ENCODE measurements at places on chromosomes 1 and 21. TPM values are rescaled to one million over a fixed set of nuclear protein-coding genes. Genes with fewer than 3 reads are reported as not detected.

DNA sequence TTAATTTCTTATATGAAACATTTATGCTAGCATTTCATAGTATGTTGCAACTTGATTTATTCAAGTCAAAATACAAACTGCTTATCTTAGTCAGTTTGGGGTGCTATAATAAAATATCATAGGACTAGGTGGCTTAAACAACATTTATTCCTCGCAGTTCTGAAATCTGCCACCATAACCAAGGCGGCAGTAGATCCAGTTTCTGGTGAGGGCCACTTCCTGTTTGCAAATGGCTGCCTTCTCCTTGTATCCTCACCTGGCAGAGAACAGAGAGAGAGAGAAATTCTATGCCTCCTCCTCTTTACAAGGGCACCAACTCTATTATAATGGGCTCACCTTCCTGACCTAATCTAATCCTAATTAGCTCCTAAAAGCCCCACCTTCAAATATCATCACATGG, 76.1 kb upstream of the RGS2 start:
- no peak for DNase-seq

DNA sequence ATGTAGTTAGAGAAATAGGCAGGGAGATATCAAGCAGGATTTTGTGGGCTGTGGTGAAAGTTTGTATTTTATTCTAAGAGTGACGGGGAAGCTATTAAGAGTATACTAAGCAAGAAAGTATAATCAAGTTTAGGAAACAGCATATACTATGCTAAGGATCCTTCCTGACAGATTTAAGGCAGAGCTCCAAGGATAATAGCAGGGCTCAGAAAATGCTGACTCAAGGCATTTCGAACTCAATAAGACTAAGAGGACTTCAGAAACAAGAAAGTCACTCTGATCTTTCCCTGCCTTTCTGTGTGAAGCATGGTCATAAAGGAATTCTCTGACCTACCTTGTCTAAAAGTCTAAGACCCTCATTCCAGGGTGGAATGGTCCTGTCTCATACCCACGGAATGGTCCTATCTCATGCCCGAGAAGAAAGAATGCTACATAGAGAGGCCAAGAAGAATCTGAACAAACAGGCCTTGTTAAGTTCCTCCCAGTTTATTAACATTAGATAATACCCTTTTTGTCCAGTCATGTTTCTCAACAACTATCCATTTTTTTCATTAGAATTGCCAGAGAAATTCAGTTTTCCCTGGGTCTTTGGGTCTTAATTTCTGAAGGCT, 59.1 kb downstream of the HFM1 start:
- no peak for DNase-seq

GRCh38 chr1:203278082-203278884, 27.0 kb upstream of the BTG2 start:
- peak; percentile 93 for DNase-seq

DNA sequence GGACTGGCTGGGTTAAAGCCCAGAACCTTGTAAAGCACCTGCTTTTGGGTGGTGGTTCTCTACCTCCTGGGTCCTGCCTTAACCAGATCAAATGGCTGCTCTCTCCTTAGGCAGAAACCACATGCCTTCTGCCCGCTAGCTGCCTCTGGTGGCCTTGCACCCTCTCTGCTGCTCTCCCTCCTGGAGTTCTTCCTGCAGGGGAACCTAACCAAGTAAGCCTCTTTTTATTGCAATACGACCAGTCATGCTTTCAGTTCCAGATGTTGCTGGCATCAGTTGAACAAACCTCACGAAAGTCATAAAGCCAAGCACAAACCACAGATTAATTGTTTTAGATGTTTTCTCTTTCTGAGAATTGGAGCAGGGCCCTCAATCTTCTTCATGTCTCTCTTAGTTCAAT, 118.9 kb downstream of the GDAP2 start:
- DNase-seq, result no peak

DNA sequence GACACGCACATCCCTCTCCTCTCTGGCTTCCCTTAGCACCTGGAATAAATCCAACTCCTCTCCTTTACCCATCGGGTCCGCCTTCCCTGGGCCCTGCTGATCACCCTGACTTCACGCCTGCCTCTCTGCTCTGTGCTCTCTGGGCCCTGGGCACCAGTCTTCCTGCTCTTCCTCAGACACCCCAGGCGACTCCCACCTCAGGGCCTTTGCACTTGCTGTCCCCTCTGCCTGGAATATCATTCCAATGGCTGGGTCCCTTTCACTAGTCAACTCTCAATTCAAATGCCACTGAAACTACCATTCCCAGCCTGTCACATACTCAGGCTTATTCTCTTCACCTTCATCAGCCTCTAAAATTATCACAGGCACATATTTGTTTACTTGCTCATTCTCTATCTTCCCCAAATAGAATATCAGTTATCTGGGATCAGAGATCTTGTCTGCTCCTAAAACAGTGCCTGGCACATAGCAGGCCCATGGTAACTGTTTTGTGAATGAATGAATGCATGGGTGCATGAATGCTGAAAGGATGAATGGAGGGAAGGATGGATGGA, 27.2 kb upstream of the SELENON start:
- no peak for DNase-seq

GRCh38 chr1:91523482-91523881, 22.8 kb downstream of the CDC7 start:
- no peak for DNase-seq

GRCh38 chr21:38478782-38479181, 19.5 kb downstream of the ERG start:
- no peak for DNase-seq

GRCh38 chr1:114854693-114855320, at the start of gene SYCP1:
Gene SYCP1, plus strand, starts transcription at chr1:114854863. Its CDS starts 602 bp downstream, at chr1:114855465.
- peak; percentile 2 for DNase-seq

DNA sequence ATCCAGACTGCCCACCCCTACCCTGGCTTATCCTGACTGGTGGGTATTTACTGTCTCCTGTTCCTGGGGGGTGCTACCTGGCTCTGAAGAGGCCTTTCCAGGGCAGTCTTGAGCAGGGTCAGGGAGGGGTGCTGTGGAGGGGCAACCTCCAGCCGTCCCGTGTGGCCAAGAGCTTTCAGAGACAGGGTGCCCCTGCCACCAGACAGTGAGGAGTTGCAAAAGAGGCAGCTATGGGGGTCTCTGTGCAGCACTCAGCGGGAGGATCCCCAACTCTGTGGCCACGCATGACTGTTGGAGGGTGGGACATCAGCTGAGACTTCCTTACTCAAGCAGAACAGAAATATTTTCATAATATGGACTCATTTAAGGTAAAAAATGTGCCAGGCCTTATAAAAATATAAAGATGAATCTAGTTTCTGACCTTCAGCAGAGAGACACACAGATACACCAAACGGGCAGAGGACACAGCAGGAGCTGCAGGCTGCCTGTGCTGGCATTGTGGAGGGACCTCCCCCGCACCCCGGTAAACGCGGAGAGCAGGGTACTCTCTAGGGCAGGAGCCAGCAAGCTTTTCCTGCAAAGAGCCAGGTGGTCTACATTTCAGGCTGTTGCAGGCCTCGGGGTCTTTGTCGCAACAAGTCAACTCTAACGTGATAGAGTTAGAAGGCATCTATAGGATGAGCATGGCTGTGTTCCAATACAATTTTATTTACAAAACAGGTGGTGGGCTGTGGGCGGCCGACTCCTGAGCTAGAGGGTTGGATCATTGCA, 252.6 kb downstream of the RHOU start:
- no peak for DNase-seq

GRCh38 chr1:233300326-233300725, 4.8 kb upstream of the PCNX2 start:
- DNase-seq, result no peak

DNA sequence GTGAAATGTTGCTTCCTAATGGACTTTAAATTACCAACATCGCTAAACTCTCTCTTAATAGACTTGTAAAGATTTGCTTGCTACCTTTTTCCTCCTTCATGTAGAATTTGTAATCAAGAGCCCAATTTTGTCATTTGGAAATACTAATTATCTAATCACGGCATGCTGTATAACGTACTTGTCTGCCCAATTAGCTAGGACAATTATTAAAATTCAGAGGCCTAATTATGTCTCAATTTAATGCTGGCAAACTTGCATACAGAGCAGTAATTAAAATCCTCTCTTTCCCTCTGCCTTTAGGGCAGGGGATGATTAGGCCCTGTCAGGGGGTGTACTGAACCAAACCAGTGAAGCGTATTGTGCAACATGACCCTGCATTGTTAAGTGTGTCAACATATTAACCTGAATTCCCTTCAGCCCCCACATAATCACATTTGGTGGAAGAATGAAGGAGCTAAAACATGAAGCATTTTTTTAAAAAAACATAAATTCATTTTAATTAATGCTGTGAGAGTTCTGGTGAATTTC, 137.4 kb upstream of the BARHL2 start:
- DNase-seq, result no peak

Gene ZNF695
- polyA plus RNA-seq, result 1.3 TPM

Gene KRTAP19-1
- not detected for polyA plus RNA-seq

Gene CD2
- not detected for polyA plus RNA-seq

Gene SERTAD4
- polyA plus RNA-seq, result 2.7 TPM

Measured in hindlimb muscle (tissue), 1 donor.